Lung (tissue), 17 donors: ENCODE measurements at places on chromosomes 7 and 10.
A peak's percentile ranks its signal among the peaks of the same experiment; 100 is the strongest.

DNA sequence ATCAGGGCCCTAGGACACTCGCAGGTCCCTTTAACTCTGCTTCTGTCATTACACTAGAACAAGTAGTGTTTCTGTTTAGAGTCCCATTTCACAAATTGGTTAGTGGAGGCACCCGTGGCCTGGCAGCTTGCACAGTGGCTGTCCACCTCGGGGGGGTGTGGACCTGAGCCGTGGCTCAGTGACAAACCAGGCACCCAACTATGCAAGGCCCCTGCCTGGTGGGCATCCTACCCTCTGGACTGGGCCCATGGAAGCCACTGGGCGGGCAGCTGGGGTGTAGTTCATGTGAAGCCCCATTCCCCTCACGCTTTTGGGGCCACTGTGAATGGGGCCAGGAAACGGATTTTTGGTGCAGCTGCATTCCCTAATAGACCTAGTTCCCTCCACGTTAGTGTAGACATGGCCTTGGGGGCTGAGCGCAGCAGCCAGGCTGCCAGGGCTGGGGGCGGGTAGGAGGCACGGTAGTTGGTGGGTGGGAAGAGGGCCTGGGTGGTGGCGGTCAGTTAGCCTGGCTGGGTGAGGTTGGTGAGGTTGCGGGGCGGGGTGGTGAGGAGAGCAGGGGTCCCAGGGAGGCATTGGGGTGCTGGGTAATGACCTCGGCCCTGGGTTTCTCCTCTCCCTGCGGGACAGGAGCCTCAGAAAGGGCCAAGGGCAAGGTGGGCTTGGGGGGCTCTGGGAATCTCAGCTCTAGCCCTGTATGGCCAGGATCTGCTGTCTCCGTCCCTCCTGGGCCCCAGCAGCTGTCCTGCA lies 18.7 kb downstream of the ZNF316 start:
- DNase-seq = no peak

DNA sequence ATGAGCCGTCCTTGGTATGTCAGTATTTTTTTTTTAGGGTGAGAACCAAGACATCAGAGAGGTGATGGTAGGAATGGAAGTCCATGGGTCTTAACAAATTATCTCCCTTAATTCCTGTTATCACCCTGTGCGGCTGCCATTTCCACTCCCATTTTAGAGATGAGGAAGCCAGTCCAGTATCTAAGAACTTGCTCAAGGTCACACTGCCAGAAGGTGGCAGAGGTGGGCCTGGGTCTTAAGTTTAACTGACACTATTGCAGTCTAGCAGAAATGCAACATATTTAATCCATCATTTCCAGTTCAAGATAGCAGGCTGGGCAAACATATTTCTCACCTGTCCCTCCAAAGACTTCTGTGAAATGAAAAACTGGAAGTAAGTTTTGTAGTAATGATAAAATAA lies 108.3 kb downstream of the GLI3 start:
- DNase-seq = no peak

GRCh38 chr10:46556515-46557318 lies at the start of gene GPRIN2:
Gene GPRIN2, minus strand, starts transcription at chr10:46556658. Its CDS starts 5,922 bp downstream, at chr10:46550736.
- DNase-seq = peak; percentile 31

DNA sequence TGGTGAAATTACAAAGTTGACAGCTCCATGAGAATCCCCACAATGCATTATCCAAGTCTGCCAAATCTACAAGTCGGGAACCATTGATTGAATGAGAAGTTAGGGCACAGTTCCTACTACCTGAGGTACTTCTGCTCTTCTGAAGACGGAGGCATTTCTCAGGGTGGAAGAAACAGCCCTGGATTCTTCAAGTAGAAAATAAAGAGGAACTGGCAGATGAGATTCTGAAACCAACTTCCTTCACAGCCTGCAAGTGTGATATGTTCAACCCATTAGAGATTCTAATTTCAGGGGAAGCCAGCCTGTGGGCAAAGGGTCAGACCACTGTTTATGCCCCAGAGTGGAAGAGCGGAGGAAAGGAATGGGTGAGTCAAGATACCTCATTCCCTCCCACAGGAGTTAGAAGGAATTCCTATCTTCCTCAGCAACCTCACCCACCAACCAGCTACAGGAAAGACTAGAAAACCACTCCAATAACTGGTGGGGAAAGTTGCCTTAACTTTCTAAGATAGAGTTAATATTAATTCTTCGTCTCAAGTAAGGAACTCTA lies 50.5 kb upstream of the BMPER start:
- DNase-seq = no peak

GRCh38 chr10:95306318-95306650 lies 15.5 kb upstream of the PDLIM1 start:
- DNase-seq = no peak

GRCh38 chr7:39946693-39947092 lies 3.4 kb upstream of the CDK13 start:
- no peak for DNase-seq

- no peak for DNase-seq
Measured at GRCh38 chr10:114096864-114097263, 53.2 kb downstream of the ADRB1 start.

DNA sequence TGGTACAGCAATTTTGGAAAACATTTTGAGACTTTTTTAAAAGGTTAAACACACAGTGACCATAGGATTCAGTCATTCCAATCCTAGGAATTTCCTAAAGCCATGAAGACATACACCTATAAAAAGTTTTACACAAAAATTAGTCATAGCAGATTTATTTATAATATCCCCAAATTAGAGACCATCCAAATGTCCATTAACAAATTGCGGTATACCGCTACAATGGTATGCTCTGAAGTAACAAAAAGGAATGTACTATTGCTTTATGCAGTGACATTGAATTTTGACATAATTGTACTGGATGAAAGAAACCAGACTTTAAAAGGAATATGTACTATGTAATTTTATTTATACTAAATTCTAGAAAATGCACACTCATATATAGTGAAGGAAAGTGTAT lies 362.8 kb downstream of the HGF start:
- no peak for DNase-seq

DNA sequence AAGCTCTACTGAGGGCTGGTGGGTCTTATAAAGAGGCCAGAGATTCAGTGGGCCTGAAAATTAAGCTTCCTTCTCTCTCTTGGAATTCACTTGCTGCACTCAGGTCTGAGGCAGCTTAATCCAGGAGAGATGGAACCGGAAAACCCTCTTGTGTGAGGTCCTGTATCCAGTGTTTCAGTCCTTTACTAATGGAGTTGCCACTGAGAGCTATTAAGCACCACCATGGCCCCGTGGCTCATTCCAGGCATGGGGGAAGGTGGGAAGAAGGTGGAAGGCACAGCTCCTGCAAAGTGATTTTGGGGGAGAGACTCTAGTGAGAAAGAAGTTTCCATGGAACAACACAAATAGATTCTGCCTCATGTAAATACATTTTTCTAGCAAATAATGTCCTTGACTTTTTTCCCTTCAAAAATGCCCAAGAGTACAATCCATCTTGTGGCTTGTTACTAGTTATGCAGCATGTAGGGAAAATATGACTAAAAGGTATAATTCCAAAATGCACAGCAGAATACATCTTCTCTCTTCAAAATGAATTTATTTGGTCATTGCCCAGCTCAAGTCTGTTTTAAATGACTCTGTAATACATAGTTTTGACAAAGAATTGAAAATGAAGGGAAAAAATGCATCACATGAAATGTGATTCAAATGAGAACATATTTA lies 46.7 kb upstream of the FOXI2 start:
- DNase-seq = no peak

GRCh38 chr10:131656431-131656841 lies 244.4 kb upstream of the PPP2R2D start:
- DNase-seq = no peak

GRCh38 chr10:30000802-30001571 lies 58.4 kb downstream of the JCAD start:
- peak; percentile 71 for DNase-seq

DNA sequence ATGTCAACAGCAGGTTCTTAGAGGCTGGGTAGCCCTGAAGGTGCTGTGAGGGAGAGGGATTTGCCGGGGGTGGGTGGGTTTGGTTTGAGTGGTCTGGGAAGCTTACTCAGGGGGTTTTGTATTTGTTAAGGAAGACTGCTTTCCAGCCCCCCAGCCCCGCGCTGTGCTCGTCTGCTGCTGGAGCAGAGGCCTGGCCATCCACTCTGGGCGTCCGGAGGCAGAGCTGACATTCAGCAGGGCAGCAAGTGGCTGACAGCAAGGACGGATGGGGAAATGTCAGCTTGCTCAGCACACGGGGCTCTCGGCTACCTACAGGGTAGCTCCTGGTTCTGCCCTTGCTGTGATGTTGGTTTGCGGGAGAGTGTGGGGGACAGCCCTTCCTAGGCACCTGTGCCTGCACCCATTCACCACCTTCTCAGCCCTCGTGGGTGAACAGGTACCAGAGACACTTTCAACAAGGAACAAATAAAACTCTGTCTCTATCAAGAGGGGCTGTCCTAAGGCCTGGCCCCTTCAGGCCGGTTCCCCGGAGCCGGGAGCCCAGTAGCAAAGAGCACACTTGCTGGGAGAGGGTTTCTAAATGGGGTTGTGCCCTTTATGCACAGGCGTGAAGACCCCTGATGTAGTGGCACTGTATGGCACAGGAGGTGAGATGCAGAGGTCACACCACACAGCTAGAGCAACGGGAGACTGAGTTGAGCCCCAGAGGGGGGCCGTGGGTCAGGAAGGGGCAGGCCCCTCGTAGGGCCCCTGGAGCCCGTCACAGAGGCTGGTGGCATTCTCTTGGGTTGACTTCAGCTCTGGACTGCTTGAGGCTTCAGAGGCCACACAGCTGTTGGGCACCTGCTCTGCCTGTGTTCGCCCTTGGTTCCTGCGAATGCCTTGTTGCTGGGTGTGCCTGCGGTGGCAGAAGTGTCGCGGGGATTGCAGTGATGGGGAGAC lies 72.2 kb upstream of the SHH start:
- DNase-seq = no peak

GRCh38 chr10:32055478-32056135 lies 618 bp downstream of the KIF5B start:
- DNase-seq = peak; percentile 83
